ENCODE measurements at places on chromosomes 2 and 18. TPM values are rescaled to one million over a fixed set of nuclear protein-coding genes. Genes with fewer than 3 reads are reported as not detected.

GPR45 gene
- not detected for total RNA-seq

LIPG gene
- total RNA-seq: 0.34 TPM

STPG4 gene
- total RNA-seq: not detected

PAX8 gene
- 0.97 TPM for total RNA-seq

MAL gene
- 0.20 TPM for total RNA-seq

RAB12 gene
- 20.9 TPM for total RNA-seq

IL1B gene
- 0.26 TPM for total RNA-seq

CD207 gene
- total RNA-seq: not detected

ABCG5 gene
- total RNA-seq: not detected

RETREG2 gene
- total RNA-seq: 85.9 TPM

FECH gene
- total RNA-seq: 38.7 TPM

CNDP1 gene
- not detected for total RNA-seq

LMAN1 gene
- 23.2 TPM for total RNA-seq

TTR gene
- total RNA-seq: 0.30 TPM

ST6GAL2 gene
- 13.8 TPM for total RNA-seq

SP140L gene
- 3.0 TPM for total RNA-seq

CD8B2 gene
- not detected for total RNA-seq

EIF5B gene
- total RNA-seq: 74.9 TPM

LBX2 gene
- total RNA-seq: 3.5 TPM

CCBE1 gene
- total RNA-seq: 9.7 TPM

CPS1 gene
- total RNA-seq: 10.9 TPM

AGAP1 gene
- 23.2 TPM for total RNA-seq
